Hematopoietic multipotent progenitor cell (in vitro differentiated cells): ENCODE measurements at places on chromosomes 1 and 21.

- no peak for DNase-seq
These were observed 20.0 kb upstream of the RNF19B start for GRCh38 chr1:32984455-32985171.

- DNase-seq, result no peak
These were observed 7.0 kb downstream of the COLGALT2 start for GRCh38 chr1:184030433-184031091.

GRCh38 chr1:62689524-62689923 is 1.3 kb upstream of the DOCK7 start:
- DNase-seq, result no peak

GRCh38 chr1:102879439-102879993 is 228.8 kb downstream of the COL11A1 start:
- no peak for DNase-seq

- DNase-seq, result no peak
These were observed 275.9 kb downstream of the LRRC40 start for GRCh38 chr1:69929308-69930057.

GRCh38 chr1:68904477-68904876 is 407.6 kb upstream of the DEPDC1 start:
- DNase-seq, result no peak

- no peak for DNase-seq
These were observed 81.6 kb upstream of the SSX2IP start for GRCh38 chr1:84771895-84772294.

DNA sequence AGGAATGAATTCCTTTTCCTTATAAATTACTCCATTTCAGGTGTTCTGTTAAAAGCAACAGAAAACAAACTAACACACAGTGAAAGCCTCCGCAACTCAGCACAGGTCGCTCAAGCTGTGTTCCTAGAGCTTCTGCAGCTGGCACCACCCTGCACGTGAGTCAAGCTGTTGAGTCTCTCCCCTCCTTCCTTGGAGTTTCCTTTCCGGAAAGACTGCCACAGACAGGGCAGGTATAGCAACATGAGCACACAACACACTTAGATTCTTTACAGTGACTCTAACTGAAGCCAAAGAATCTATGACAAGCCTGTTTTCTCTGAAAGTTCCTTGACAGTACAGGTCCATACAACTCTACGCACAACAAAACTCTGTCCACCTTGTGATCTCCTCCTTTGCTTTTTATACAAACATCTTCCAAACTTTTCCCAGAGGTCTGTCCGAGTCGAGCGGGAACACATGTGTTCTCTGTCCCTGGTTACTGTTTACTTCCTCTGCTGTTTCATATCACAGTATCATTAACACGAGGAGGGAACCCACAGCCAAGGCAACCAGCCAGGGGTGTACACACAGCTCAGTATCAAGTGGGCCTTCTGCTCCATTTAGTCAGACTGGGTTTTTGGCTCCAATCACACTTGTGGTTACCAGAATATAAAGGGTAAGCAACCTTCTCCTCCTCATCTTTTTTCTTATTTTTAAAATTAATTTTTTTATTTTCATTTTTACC is 38.7 kb upstream of the DESI2 start:
- DNase-seq, result no peak

- no peak for DNase-seq
These were observed 9.4 kb downstream of the ZCCHC17 start for GRCh38 chr1:31306278-31306677.

DNA sequence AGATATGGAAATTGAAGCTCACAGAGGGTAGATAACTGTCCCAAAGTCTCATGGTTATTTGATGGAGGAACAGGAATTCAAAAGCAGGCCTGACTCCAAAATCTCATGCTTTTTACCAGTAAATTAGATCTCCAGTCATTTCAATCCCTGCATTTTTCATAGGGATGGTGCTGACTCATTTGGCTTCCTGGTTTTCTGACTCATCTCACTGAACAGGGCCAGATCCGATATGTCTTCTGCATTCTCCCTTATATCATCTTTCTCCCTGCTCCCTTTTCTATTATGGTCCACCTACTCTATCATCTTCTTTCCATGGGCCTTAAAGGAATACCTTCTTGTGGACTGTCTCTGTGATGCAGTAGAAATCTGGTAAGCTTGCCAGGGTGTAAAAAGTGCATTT is 187.2 kb downstream of the FGGY start:
- no peak for DNase-seq
